ENCODE measurements at places on chromosomes 5 and 9.

GRCh38 chr5:29568028-29568427 lies 1625.5 kb upstream of the CDH6 start:
- no peak for DNase-seq

DNA sequence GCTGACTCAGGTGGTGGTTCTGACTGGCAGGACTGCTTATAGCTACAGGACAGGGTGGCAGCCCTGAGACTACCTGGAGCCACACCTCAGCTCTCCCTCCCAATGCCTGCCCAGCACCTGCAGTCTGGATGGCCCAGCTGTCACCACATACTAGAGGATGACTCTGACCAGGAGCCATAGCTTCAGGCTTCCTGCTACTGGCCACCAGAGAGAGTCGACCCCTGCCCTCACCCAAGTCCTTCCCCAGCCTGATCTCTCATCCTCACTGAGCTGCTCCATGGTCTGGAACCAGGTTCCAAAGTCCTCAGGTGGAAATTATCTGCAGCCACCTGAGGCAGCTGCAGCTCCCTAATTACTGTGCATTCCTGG lies 25.6 kb upstream of the TDRD7 start:
- no peak for DNase-seq

DNA sequence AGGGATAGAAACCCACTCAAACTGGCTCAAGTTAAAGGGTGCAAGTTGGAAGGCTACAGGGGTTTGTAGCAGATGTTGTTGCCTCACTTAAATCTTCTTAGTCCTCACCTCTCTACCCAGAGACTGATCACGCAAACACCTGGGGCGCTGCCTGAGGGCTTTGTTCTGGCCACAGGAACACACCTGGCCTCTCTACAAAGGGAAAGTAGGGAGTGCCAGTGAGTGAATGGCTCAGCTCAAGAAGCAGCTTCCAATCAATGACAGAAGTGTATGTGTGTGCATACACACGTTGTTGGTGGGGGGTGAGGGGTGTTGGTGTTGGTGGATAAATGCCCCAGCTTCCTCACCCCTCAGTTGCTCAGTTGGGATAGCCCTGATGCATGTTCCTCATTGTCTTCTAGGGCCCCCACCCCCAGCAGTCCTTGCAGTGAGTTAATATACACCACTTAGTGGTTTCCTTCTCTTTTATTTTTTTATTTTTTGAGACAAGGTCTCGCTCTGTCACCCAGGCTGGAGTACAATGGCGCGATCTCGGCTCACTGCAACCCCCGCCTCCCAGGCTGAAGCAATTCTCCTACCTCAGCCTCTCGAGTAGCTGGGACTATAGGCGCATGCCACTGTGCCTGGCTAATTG lies 30.6 kb upstream of the CTNNA1 start:
- DNase-seq, result no peak

GRCh38 chr5:139565411-139566305 lies 4.5 kb downstream of the UBE2D2 start:
- DNase-seq, result no peak

GRCh38 chr9:70143394-70144130 lies 99.9 kb downstream of the MAMDC2 start:
- DNase-seq, result no peak

DNA sequence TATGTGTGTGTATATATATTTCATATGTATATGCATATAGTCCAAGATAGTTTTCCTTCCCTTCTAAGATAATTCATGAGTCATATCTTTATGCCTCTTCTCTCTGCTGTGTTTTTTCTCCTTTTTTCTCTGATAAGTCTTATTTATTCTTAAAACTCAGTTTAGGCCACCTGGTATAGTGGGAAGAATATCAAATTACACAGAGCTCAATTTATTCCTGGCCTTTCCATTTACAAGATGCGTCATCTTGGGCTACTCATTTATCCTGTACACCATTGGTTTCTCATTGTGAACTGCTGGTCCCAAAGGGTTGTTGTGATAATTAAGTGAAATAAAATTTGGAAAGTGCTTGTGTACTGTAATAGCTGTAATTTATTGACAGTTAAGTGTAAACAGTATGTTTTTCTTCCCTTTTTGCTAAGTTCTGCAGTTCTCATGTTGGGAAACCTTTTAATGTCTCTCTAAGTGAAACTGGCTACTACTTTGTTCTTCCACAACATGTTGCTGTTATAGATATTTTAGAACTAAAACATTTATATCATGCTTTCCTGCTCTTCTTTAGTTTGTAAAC lies 19.4 kb downstream of the CCDC171 start:
- DNase-seq, result no peak

GRCh38 chr9:124259158-124259808 lies 1.5 kb downstream of the NEK6 start:
- DNase-seq, result no peak

DNA sequence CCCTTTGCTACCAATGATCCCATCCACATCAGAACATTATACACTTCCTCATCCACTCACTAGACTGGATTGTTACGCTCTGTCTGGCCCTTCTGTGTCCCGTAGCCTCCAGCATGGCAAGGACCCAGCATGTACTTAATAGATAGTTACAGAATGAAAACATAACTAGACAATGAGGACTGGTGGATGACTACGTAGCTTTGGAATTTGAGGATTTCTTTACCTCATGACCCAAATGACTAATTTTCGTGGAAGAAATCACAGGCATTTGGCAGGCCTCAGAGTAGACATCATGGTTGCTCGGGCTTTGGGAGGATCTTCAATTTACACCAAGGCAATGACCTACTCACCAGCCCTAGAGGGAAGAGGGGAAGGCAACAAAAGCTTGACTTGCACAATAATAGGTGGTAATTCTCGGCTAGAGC lies 299.8 kb downstream of the TLE1 start:
- no peak for DNase-seq

DNA sequence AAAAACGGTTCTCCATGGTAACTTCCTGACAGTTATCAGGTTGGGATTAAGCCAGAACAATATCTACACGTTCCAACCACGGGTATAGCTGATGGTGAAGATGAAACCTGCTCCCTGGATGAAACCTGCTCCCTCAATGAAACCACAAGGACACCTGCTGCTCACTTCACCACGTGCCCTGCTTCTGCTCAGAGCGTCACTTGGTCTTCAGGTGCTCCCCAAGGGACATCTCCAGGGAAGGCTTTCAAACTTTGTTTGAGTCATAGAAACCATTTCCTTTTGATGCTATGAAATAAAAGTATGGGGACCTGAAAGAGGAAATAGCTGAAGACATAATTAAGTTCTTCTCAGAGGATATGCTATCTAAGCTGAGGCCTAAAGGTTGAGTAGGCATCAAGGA lies 242.4 kb downstream of the MED10 start:
- no peak for DNase-seq

GRCh38 chr9:29348999-29349398 lies 1775.7 kb upstream of the C9orf72 start:
- DNase-seq, result no peak

DNA sequence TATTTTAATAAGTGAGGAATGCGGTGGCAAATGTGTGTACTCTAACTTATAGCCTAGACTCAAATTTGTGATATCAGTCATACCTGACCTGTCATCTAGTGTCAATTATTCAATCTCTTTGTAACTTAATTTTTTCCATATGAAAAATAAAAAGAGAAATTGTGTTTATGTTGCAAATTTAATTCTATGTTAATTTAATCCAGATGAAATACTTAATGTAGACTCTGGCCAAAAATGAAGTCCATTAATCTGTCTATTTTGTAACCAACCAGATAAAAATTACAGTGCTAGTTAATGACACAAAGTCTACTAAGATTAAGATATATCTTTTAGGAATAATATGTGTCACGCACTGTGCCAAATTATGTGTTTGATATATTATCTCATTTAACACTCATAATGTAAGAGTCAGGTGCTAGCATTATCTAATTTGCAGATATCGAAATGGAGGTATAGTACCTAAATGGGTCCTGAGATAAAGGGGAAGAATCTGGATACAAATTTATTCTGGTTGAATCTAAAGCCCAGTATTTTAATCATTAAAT lies 712.1 kb downstream of the KCTD16 start:
- DNase-seq, result no peak

- DNase-seq, result no peak
Observed at GRCh38 chr9:134152022-134152448, 12.3 kb downstream of the RNU6ATAC start.

DNA sequence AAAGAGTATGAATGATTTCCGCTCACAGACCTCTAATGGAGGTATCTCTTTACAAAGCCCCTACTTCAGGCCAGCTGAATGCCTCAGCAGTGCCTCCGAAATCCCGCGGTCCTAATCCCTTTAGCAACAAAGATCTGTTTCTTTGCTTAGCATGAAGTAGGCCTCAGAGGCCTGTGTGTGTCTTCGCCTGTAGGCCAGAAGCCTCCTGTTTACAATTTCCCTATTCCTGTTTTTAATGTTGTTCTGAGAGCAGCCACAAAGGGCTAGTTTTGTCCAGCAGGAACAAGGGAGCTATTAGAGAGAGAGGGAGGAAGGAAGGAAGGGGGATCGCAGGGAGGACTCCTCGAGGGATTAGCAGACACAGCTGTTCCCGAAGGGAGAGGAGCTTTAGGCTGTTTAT lies 166.4 kb upstream of the SPRY4 start:
- no peak for DNase-seq

DNA sequence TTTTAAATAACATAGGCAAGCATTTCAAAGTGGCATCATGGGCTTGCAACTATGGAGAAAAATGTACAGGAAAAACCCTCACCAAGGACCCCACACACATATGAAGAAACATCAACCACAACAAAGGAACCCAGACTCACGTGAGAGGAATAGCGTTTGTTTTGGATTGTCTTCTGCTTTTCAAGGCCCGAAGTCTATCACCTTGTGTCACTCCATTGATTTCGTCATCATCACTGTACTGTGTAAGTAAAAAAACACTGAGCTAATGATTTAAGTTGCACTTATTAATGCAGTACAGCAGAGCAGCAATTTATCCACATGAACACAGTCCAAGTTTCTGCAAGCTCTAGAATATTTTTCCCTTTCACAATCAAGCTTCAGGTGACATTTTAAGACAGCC lies 72.4 kb downstream of the HABP4 start:
- no peak for DNase-seq

GRCh38 chr9:115195912-115196311 lies 78.0 kb upstream of the TNC start:
- no peak for DNase-seq

DNA sequence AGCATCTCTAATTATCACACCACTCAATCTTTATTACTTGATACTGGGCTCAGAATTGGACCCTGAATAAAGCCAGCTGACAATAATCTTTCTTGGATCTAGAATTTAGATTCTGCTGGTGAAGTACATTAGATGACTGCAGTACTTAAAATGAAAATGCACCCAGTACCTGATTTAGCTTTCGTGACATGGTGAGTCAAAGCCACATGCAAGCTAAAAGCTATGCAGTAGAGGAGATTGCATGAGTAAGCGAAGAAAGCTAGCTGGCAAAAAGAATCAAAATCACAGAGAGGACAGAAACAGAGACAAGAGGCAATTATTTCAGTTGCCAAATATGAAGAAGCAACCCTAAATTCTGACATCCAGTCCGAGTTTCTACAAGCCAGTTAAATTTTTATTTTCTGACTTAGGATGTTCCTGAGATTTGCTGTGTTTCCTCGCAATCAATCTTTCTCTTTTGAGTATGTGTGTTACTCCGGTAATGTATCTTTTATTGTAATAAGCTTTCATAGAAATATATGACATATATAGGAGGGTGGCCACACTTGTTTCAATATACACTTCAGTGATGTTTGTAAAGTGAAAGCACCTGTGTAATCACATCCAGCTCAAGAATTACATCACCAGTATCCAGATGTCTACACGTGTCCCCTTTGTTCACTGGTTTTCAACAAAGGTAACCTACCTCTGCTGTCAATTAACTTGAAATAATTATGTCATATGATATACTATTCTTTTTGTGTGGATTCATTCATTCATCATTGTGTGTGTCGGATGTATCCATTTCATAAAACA lies 101.7 kb downstream of the CDH18 start:
- no peak for DNase-seq

DNA sequence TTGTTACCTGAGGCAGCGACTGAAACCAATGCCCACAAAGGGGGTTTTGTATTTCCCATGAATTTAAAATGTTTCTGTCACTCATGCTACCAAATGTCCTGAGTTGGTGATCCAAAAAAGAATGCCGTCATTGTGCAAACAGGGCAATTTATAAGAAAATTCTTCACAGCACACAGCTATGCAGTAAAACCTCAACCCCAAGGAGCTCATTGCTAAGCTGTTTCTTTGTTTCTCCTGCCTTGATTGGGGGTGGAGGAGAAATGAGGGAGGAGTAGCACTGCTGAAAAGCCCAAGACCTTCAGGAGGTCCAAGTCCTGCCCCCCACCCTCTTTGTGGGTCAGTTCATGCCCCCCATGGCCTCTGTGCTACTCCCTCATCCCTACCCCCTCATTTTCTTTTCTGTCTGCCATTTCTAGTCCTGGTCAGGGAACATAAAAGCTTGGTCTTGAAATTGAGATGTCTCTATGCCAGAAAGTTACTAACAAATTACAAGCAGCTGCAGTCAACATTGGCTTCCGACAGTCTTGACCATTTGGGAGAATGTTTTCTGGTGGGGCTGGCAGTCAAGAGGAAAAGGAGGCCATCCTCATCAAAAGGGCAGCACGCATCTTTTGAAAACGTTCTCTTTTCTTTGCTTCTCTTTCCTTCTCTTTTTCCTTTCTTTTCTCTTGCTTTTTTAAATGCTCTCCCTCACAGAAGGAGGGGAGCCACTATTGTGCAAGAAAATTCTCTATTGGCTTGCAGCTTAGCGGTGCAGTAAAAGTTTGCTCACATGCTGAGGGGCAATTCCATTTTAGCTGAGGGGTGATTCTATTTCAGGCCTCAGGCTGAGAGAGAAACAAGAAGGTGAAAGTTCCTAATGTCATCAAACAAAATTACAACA lies 133.3 kb downstream of the GCNT1 start:
- DNase-seq, result peak; percentile 38

DNA sequence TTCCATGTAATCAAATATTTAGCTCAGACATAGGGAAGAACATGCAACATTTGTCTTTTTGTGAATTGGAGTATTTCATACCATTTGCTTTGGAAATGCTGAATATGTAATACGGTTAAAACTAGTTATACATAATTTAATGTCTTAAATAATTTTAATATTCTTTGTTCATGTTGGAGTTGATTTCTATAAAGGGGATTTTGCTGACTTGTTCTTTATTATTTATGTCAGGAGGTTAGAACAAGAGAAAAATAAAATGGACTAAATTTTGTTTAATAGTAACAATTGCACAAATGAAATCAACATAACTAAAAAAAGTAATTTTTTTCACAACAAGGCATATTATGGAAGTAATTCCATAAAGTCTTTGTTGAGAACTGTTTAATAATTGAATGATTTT lies 170.0 kb upstream of the CDH18 start:
- no peak for DNase-seq

DNA sequence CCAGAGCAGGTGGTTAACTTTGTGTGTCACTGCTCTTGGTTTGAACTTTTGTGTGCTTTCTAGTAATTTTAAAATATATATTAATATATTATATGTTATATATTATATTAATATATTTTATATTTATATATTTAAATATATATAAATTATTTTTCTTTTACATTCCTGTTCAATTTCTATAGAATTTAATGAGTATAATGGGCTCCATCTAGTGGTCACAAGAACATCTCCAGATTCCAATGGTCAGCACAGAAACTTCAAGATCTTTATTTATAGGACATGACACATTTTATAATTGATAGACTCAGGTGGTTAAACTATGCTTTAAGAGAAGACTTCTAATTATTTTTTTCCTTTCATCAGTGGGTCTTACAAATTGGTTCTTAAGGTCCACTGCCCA lies 39.1 kb downstream of the COL23A1 start:
- no peak for DNase-seq
